CD4-positive, alpha-beta T cell treated with Interferon gamma for 1 hour (primary cell): ENCODE measurements at places on chromosomes 16 and 17.
A peak's percentile ranks its signal among the peaks of the same experiment; 100 is the strongest.

DNA sequence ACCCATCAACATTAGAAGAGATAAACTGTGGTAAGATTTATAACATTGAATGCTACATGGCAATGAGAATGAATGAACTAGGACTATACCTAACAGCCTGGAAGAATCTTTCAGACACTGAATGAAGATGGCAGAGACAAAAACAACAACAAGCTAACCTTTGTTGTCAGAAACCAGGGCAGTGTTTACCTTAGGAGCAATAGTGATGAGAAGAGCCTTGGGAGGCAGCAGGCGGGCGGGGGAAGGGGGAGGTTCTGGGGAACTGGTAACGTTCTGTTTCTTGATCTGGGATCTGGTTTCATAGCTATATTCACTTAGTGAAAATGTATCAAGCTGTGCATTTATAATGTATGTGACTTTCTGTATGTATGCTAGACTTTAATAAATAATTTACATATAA lies 139.0 kb upstream of the TNRC6C start:
- no peak for DNase-seq

GRCh38 chr17:6497496-6498221 lies 53.4 kb downstream of the PIMREG start:
- DNase-seq, result no peak

DNA sequence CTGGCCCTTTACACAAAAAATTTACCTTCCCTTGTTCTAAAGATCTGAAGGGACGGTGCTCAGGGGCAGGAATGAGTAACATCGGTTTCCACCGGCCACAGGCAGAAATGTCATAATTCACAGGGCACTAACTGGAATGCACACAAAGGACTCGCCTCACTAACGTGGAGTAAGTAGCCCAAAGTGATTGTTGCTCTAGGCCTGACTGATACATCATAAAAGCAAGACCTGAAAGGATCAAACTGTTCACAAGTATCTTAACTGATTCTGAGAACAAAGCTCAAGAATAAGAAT lies 8.9 kb upstream of the TCF25 start:
- no peak for DNase-seq

DNA sequence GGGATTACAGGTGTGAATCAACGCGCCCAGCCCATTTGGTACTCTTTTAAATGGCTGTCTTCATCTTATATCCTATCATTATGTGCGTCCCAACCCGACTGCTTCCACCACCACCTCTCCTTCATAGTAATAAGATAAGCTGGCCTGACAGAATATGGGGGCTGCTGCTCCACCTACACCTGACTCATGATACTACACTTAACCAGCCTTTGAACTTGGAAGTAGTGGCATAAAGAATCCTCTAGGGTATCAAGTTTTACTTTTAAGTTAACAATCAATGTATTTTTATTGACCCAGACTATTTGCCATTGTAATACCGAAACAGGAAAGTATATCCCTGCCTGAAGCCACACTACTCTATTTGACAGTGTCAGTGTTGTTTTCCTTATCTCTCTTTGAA lies 18.8 kb downstream of the PDZD9 start:
- no peak for DNase-seq

- DNase-seq, result no peak
These were observed 173.4 kb downstream of the RAB11FIP4 start for GRCh38 chr17:31564883-31565301.

- DNase-seq, result no peak
These were observed 29.6 kb downstream of the XPO6 start for GRCh38 chr16:28182183-28182582.

GRCh38 chr17:70318051-70318450 lies 148.7 kb downstream of the KCNJ2 start:
- no peak for DNase-seq

DNA sequence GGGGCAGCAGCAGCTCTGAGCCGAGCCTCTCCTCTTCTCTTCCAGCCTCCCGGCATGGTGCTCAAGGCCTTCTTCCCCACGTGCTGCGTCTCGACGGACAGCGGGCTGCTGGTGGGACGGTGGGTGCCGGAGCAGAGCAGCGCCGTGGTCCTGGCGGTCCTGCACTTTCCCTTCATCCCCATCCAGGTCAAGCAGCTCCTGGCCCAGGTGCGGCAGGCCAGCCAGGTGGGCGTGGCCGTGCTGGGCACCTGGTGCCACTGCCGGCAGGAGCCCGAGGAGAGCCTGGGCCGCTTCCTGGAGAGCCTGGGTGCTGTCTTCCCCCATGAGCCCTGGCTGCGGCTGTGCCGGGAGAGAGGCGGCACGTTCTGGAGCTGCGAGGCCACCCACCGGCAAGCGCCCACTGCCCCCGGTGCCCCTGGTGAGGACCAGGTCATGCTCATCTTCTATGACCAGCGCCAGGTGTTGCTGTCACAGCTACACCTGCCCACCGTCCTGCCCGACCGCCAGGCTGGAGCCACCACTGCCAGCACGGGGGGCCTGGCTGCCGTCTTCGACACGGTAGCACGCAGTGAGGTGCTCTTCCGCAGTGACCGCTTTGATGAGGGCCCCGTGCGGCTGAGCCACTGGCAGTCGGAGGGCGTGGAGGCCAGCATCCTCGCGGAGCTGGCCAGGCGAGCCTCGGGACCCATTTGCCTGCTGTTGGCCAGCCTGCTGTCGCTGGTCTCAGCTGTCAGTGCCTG lies 4.4 kb downstream of the PIGQ start:
- DNase-seq, result no peak

DNA sequence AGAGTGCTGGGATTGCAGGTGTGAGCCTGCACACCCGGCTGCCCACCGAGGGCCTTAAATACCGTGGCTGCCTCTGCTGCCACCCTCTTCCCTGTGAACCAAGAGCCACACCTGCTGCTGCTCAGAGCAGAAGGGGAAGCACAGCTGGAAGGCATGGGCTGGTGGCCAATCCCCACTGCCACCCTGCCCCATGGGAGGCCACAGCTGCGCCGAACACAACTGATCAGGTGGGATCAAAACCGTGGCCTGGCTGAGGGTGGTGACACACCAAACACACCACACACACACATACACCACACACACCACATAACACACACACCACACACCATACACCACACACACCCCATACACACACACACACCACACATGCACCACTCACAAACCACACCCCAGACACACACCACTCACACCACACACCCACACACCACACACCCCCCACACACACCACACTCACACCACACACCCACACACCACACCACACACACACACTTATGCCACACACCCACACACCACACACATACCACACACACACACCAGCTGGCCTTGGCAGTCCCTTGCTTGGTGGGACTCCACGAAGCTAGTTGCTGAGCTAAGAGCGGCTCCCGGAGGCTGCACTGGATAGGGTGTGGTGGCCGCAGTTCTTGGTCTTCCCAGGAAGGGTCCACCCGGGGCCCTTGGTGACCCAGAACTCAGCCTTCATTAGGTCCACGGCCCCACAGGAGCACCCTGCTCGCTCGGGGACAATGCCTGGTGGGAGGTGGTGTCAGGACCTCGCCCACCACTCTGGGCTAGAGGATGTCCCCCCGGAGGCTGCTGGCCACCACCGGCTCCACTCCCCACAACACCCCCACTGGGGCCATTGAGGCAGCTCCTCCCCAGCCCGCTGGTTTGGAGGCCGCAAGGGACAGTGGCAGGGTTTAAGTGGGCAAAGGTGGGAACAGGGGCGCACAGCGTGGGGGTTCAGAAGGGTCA lies 14.9 kb downstream of the CEP131 start:
- DNase-seq, result no peak

DNA sequence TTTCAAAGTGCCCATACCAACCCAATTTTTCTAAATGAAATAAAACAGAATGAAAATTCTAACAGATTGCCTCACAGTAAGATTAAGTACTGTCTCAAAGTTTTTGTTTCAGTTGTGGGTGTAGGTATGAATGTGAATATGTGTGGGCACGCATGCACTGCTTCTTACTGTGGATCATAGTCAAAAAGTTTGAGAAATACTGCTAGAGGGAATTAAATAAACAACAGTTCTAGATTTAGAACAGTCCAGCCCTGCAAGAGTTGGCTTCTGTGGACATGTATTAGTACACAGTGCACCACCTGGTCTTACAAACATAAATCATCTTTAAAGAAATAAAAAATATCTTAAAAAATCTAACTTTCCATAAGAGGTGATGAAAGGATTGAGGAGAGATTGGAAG lies 8.4 kb downstream of the ZNF652 start:
- DNase-seq, result no peak

DNA sequence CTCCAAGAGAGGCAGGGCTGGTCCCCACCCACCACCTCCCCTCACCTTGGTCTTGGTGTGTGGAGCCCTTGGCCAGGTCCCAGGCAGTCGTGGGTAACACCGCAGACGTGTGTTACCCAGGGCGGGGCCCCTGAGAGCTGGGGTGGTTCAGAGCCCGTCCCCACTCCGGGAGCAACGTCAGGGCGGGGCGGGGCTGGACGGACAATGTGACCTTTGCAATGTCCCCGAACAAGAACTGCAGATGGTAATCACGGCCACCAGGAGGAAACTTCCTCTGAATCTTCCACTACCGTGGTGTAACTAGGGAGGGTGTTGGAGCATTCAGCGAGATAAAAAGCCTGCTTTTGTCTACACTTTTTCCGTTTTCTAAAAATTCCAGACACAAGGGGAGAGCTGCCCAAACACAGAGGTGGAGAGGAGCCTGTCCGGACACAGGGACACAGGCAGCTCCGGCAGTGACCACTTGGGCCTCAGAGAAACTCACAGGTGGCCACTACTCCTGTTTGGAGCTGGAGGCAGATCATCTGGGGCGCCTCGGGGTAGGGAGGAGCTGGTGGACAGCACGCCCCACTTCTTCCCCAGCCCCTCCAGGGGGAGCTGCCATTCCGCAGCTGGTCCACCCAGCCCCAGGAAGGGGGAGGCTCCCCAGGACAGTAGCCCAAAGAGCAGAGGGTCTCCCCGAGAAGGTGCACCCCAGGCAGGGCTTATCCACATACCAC lies 14.2 kb upstream of the SLC38A10 start:
- peak; percentile 76 for DNase-seq

GRCh38 chr17:63974594-63975192 lies 2.0 kb upstream of the SCN4A start:
- DNase-seq, result no peak

- no peak for DNase-seq
These were observed 3.2 kb downstream of the DLG4 start for GRCh38 chr17:7216242-7217112.

DNA sequence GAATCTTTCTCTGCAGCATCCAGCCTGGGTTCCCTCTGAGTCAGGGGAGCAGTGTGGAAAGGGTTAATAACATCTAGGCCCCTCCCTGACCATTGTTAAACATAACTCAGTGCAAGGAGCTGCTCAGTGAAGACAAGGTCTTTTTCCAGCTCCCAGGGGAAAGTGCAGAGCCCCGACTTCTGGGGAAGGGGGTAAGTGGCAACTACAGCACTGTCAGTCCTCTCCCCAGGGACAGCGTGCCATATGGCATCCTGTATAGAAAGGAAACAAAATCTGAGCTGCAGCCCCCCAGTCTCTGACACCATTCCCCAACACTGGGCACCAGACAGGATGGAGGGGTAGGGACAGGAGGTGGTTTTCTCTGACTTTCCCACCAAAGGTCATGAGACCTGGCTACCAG lies 7.8 kb downstream of the MRPL27 start:
- no peak for DNase-seq

GRCh38 chr17:73227379-73227778 lies 34.3 kb downstream of the CPSF4L start:
- no peak for DNase-seq

DNA sequence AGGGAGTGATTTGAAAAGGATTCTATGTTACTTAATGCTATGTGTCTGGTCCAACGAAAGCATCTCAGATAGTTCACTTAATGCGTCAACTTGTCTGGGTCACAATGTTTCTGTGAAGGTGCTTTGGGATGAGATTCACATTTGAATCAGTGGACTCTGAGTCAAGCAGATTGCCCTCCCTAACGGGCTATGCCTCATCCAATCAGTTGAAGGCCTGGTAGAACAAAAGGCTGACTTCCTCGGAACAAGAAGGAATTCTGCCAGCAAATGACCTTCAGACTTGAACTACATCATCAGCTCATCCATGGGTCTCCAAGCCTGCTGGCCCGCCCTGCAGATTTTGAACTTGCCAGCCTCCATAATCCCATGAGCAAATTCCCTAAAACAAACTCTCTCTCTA lies 15.2 kb downstream of the EMP2 start:
- DNase-seq, result no peak

DNA sequence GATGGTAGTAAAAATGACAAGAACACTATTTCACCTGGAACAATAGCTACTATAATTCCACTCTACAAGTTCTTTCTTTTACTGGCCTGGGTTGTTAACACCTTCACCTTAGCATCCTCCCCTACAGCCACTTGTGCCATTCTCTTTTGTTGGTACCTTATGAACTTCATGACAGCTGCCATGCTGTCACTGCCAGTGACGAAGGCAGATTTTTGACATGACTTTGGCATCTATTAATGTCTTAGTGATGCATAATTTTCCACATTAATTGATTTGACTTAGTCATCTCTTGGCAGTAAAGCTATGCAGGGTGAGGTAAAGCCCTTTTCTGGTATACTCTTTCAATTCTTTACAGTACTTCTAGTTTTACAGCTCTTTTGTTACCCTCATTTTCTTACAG lies 207.9 kb downstream of the TANC2 start:
- no peak for DNase-seq

- no peak for DNase-seq
These were observed 17.4 kb upstream of the MAP3K14 start for GRCh38 chr17:45334231-45334630.

DNA sequence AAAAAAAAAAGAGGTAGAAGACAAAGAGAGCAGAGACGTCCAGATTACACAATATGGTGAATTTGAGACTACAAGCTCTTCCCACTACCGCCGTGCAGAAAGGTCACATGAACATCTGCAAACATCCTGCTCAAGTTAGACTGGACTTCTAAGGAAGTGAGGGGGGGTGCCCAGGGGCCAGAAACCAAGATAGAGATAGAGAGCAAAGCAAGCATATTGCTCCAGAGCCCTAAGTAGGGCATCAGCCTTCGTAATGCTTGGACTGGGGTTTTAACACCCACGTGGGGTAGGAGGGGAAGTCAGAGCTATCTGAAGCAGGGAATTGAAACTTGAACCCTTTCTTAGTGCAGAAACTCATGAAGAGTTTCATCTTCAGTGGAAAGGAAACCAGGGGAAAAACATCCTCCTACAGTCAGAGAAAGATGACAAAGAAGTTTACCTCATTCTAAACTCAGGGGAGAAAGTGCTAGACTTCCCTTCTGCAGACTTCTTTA lies 8.7 kb downstream of the CLEC19A start:
- DNase-seq, result peak; percentile 50

GRCh38 chr17:7823581-7824001 lies 10.4 kb upstream of the KDM6B start:
- no peak for DNase-seq

GRCh38 chr16:84929421-84930297 lies 81.7 kb downstream of the ZDHHC7 start:
- no peak for DNase-seq

GRCh38 chr16:15403392-15403995 lies 7.9 kb downstream of the MPV17L start:
- DNase-seq, result no peak

GRCh38 chr16:71201054-71201453 lies 29.5 kb downstream of the HYDIN start:
- DNase-seq, result no peak

- no peak for DNase-seq
These were observed 19.6 kb downstream of the NT5M start for GRCh38 chr17:17322516-17323510.
